ENCODE measurements at places on chromosomes 6 and 20.
A peak's percentile ranks its signal among the peaks of the same experiment; 100 is the strongest.

DNA sequence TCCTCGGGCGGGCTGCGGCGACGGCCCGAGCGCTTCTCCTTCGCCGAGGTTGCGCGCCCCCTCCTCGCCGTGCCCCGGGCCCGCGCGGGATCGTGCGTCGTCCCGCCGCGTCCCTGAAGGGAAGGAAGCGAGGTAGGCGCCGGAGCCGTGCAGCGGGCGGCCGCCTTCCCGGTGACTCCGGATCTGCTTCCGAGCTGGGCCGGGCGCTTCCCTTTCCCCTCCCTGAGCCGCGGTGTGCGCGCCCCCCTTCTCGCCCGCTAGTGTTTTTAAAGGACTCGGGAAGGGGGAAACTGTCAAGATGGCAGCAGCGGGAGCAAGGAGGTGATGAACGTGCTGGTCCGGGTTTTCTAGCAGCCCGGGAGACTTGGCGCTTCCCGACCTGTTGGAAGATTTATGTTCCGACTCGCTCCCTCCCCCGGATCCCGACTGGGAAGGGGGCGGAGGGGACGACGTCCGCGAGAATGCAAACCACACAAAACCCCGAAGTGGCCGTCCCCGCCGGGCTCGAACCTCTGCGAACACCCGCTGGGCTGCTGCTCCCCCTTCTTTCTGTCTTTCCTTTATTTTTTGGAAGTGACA lies 744 bp upstream of the FOXO3 start:
- H3K27ac ChIP-seq, result peak overlapping the region; percentile 100
- DNase-seq, result peak; percentile 47
- H3K4me3 ChIP-seq, result peak overlapping the region; percentile 88

DNA sequence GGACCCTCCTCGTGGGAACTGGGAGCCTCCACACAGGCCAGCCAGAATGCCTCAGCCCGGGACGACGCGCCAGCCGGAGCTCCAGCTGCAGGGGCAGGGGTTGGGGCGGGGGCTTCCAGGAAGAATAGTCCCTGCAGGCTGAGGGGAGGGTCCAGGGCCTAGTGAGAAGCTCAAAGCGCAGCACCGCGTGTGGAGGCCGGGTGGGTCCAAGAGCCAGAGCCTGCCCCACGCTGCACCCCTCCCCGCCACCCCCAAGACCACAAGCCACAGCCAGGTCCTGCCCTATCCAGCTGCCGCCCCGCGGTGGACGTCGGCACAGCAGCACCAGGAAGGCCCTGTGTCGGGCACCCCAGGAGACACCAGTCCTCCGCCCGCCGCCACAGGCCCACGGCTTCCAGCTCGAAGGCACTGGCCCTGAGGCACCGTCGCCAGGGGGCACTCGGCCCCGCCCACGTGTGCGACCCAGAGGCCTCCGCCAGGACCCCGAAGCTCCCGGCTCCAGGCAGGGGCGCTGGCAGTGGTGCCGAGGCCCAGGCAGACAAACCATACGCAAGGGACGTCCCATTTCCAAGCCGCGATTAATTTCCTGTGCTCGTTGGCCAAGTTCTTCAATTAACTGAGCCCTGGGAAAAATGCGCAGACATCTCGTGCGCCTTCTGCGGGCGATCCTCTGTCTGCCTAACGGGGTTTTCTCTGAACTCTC lies 19.5 kb downstream of the KCNQ2 start:
- H3K36me3 ChIP-seq, result no peaks in the 10 kb centered on the region
- H3K4me1 ChIP-seq, result no peaks in the 10 kb centered on the region
- H3K27me3 ChIP-seq, result no peaks in the 10 kb centered on the region
- no peak overlapping the region for H3K4me3 ChIP-seq
- no peak overlapping the region for H3K27ac ChIP-seq
- DNase-seq, result no peak

GRCh38 chr6:1605893-1606779 lies 3.6 kb upstream of the FOXC1 start:
- H3K27me3 ChIP-seq, result peaks cover 26% of the 10 kb centered on the region
- peaks cover 15% of the 10 kb centered on the region for H3K4me1 ChIP-seq
- no peaks in the 10 kb centered on the region for H3K36me3 ChIP-seq
- DNase-seq, result no peak
- no peak overlapping the region for H3K4me3 ChIP-seq

- DNase-seq, result no peak
- H3K27me3 ChIP-seq, result no peaks in the 10 kb centered on the region
- H3K27ac ChIP-seq, result no peak overlapping the region
- H3K4me3 ChIP-seq, result no peak overlapping the region
Observed at GRCh38 chr6:31243508-31243907, 28.4 kb downstream of the HLA-C start.

DNA sequence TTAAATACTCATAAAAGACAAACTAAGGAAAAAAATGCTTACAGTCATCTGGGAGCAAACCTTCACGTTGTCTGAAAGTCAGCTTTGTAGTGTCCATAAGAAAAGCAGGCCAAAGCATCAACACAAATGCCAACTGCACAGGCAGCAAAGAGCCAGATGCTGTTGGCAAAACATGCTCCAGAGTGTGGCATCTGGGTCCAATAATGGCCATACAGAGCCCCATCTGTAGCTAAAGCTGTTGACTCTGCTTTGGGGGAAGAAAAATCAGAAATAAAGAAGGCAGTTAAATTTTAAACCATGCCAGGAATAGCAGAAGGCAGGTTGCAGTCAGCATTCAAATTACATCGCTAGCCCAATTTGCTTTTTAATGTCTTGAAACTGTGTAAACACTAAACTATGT lies 776.3 kb downstream of the EYS start:
- H3K4me3 ChIP-seq, result no peak overlapping the region
- no peak overlapping the region for H3K27ac ChIP-seq
- H3K36me3 ChIP-seq, result no peaks in the 10 kb centered on the region
- no peak for DNase-seq

GRCh38 chr6:26003102-26003694 lies 40.6 kb downstream of the TRIM38 start:
- DNase-seq, result peak; percentile 44
- no peaks in the 10 kb centered on the region for H3K4me1 ChIP-seq
- no peaks in the 10 kb centered on the region for H3K36me3 ChIP-seq
- H3K27ac ChIP-seq, result no peak overlapping the region
- H3K4me3 ChIP-seq, result no peak overlapping the region

- no peak overlapping the region for H3K27ac ChIP-seq
- no peaks in the 10 kb centered on the region for H3K4me1 ChIP-seq
- no peak overlapping the region for H3K4me3 ChIP-seq
- no peak for DNase-seq
Observed at GRCh38 chr6:96460052-96460700, 61.4 kb upstream of the UFL1 start.

GRCh38 chr6:14596410-14596809 lies 478.8 kb downstream of the CD83 start:
- no peaks in the 10 kb centered on the region for H3K4me1 ChIP-seq
- no peaks in the 10 kb centered on the region for H3K27me3 ChIP-seq
- H3K27ac ChIP-seq, result no peak overlapping the region
- no peaks in the 10 kb centered on the region for H3K36me3 ChIP-seq
- no peak for DNase-seq

GRCh38 chr6:90494067-90494780 lies 92.6 kb downstream of the MAP3K7 start:
- no peaks in the 10 kb centered on the region for H3K4me1 ChIP-seq
- H3K27ac ChIP-seq, result no peak overlapping the region
- DNase-seq, result no peak

GRCh38 chr6:145898376-145898775 lies 65.8 kb downstream of the SHPRH start:
- H3K4me1 ChIP-seq, result no peaks in the 10 kb centered on the region
- H3K4me3 ChIP-seq, result no peak overlapping the region
- DNase-seq, result no peak

DNA sequence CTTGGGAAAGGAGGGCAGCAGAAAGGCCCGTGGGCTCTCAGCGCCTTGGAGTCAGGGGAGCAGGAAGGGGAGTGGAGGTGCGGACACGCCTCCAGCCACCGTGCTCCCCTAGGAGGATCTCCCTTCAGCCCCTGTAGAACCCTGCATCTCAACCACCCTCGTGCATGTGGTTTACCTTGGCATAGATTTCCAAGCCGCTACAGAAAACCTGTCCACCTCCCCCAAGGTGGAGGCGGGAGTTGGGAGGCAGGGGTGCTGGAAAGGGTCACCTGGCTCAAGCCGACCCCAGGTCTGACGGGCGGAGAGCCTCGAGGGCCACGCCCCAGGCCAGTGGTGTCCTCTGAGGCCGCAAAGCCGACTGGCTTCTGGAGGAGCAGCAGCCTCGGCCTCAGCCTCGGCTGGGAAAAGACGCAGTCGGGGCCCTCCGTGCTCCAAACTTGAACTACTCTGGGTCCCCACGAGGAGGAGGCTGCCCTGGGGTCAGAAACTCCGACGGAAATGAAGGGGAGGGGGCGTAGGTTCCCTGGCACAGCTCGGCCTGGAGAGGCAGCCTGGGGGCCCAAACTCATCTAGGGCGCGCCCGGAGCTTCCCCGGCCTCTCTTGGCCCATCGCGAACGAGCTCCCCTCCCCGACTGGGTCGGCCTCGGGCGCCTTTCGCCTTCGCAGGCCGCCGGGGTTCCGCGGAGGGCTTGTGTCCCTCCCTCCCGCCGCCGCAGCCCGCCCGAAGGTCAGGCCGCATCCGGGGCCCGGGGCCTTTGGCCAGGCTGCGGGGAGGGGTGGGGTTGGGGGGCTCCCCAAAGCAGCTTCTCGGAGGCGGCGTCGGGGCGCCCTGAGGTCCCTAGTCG lies 6.3 kb upstream of the FOXF2 start:
- no peak for DNase-seq
- H3K4me1 ChIP-seq, result no peaks in the 10 kb centered on the region
- no peak overlapping the region for H3K4me3 ChIP-seq

GRCh38 chr6:151765444-151765886 lies 42.0 kb upstream of the ESR1 start:
- H3K36me3 ChIP-seq, result no peaks in the 10 kb centered on the region
- H3K4me3 ChIP-seq, result no peak overlapping the region
- no peak overlapping the region for H3K27ac ChIP-seq
- H3K4me1 ChIP-seq, result no peaks in the 10 kb centered on the region
